ENCODE measurements at places on chromosomes 5 and 9. TPM values are rescaled to one million over a fixed set of nuclear protein-coding genes. Genes with fewer than 3 reads are reported as not detected.

DNA sequence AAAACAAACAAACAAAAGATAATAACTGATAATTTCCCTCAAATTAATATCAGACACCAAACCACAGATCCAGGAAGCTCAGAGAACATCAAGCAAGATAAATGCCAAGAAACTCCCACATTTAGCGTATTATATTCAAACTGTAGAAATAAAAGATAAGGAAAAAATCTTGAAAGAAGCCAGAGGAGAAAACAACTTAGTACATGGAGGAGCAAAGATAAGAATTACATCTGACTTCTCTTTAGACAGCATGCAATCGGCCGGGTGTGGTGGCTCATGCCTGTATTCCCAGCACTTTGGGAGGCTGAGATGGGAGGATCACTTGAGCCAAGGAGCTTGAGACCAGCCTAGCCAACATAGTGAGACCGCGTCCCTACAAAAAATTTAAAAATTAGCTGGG is 17.2 kb upstream of the MLANA start:
- no peak overlapping the region for H3K27ac ChIP-seq
- no peaks in the 10 kb centered on the region for H3K4me1 ChIP-seq
- H3K36me3 ChIP-seq, result no peaks in the 10 kb centered on the region

DNA sequence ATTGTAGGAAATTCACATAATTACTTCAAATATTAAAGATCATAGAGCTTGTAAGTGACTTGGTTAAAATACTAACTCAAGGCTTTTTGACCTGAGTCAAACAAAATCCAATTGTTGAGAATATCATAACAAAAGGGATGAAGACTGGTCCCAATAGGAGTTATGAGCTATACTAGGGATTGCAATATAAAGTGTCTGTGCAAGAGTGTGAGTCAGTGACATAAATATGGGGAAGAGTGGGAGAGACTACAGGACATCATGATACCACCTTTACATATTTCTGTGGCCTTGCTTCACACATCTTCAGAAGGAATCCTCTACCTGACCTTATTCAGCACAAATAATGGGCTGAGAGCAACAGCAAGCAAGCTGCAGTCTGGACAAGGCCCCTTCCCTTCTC is 180.9 kb upstream of the SLC24A2 start:
- no peaks in the 10 kb centered on the region for H3K27me3 ChIP-seq
- no peaks in the 10 kb centered on the region for H3K4me1 ChIP-seq
- H3K4me3 ChIP-seq, result no peak overlapping the region
- no peaks in the 10 kb centered on the region for H3K36me3 ChIP-seq
- no peak for DNase-seq

DNA sequence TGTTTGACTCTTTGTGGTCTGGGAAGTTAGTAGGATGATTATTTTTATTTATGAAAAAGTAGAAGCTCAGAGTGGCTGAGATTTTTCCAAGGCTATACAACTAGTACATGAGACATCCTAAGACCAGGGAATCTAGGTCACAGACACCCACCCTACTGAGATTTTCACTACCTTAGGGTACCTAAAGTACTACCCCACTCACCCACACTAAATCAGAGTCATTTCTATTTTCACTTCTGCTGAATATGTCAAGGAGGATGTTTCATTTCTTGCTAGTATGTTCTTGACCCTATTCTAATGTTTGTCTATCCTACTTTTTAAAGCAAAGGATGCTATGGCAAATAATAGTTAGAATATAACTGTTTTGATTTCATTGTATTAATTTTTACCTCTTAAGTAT is 206.0 kb downstream of the ATP10B start:
- DNase-seq, result no peak
- H3K27me3 ChIP-seq, result no peaks in the 10 kb centered on the region
- no peak overlapping the region for H3K4me3 ChIP-seq

DNA sequence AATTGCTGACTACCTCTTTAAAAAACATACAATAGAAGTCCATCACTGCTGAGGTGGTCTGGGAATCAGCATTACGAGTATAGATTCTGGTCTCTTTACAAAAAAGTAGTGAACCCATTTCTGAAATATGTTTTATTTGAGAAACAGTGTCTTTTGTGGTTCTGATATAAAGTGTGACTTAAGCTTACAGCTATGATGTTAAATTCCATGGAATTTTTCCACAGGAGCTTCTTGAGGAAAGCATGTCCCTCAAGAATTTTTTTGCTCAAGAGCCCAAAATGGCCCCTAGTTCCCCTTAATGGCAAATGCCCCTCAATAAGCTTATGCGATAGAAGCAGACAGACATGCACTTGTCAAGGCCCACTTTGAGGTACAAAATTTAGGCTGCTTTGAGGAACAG is 265.7 kb downstream of the FAM170A start:
- H3K27ac ChIP-seq, result no peak overlapping the region
- no peak for DNase-seq
- H3K4me3 ChIP-seq, result no peak overlapping the region
- H3K36me3 ChIP-seq, result no peaks in the 10 kb centered on the region
- no peaks in the 10 kb centered on the region for H3K4me1 ChIP-seq

- H3K4me1 ChIP-seq, result no peaks in the 10 kb centered on the region
- H3K27ac ChIP-seq, result no peak overlapping the region
- DNase-seq, result no peak
- no peak overlapping the region for H3K4me3 ChIP-seq
- no peaks in the 10 kb centered on the region for H3K36me3 ChIP-seq
Observed at GRCh38 chr5:73114044-73114688, 6.2 kb upstream of the TMEM171 start.

- H3K4me1 ChIP-seq, result no peaks in the 10 kb centered on the region
- no peaks in the 10 kb centered on the region for H3K27me3 ChIP-seq
- no peak overlapping the region for H3K4me3 ChIP-seq
- no peaks in the 10 kb centered on the region for H3K36me3 ChIP-seq
- H3K27ac ChIP-seq, result no peak overlapping the region
- no peak for DNase-seq
Observed at GRCh38 chr5:10499776-10500175, 58.1 kb downstream of the ROPN1L start.

- H3K4me3 ChIP-seq, result no peak overlapping the region
- no peaks in the 10 kb centered on the region for H3K4me1 ChIP-seq
- DNase-seq, result no peak
- H3K27me3 ChIP-seq, result no peaks in the 10 kb centered on the region
- no peak overlapping the region for H3K27ac ChIP-seq
Observed at GRCh38 chr9:115254287-115255180, 136.6 kb upstream of the TNC start.

DNA sequence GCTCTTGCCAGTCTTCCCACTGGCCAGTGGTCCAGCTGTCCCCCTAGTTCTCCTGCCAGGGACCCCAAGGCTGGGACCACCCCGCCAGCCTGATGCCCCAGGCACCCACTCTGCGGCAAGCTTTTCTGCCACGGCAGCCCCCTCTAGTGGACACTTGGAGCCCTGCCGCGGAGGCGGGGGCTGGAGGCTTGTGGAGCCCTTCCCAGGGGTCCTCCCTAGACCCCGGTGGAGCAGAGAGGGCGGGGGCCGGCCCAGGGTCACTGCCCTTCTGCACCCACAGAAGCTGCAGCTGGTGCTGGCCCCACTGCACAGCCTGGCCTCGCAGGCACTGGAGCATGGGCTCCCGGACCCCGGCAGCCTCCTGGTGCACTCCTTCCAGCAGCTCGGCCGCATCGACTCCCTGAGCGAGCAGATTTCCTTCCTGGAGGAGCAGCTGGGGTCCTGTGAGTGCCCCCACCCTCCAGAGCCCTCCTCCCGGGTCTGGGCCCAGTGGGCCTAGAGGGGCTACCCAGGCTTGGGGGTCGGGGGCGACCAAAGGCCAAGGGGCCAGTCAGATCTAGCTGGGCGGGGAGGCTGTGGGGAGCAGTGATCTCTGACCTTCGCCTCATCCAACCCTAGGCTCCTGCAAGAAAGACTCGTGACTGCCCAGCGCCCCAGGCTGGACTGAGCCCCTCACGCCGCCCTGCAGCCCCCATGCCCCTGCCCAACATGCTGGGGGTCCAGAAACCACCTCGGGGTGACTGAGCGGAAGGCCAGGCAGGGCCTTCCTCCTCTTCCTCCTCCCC is 9.1 kb downstream of the EGFL7 start:
- H3K36me3 ChIP-seq, result peaks cover 60% of the 10 kb centered on the region
- H3K27me3 ChIP-seq, result no peaks in the 10 kb centered on the region
- H3K4me1 ChIP-seq, result peaks cover 15% of the 10 kb centered on the region

- DNase-seq, result no peak
- no peaks in the 10 kb centered on the region for H3K4me1 ChIP-seq
- H3K27ac ChIP-seq, result no peak overlapping the region
- H3K27me3 ChIP-seq, result no peaks in the 10 kb centered on the region
Observed at GRCh38 chr5:643811-644271, 31.7 kb downstream of the CEP72 start.

DNA sequence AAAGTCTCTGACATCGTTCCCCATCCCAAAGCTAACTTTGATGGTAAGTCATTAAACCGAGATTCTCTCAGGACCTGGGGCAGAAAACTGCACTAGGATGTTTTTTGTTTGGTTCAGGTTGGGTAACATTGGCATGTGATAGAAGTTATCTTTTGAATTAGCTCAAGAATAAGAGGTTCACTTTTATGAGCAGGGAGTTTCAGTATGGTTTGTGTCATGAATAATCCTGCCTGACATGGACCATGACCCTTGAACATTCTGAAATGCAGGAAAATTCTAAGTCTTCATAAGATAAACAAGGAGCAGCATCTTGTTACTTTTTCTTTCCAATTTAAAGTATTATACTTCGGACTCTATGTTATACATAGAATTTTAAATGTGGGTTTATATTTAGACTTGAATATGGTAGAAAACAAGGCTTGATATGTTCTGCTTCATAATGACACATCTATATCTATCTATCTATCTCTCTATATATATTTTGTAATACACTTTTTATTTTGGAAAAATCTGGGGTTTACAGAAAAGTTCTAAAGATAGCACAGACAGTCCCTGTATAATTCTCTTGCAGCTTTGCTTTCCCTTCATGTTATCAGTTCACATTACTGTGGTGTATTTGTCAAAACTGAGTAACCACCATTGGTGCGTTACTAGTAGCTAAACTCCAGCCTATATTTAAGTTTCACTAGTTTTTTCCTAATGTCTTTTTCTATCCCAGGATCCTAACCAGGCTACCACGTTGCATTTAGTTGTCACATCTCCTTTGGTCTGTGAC is 102.7 kb upstream of the TAF11L2 start:
- peaks cover 6% of the 10 kb centered on the region for H3K27me3 ChIP-seq
- DNase-seq, result no peak
- H3K4me1 ChIP-seq, result no peaks in the 10 kb centered on the region
- no peak overlapping the region for H3K27ac ChIP-seq
- H3K36me3 ChIP-seq, result no peaks in the 10 kb centered on the region

DNA sequence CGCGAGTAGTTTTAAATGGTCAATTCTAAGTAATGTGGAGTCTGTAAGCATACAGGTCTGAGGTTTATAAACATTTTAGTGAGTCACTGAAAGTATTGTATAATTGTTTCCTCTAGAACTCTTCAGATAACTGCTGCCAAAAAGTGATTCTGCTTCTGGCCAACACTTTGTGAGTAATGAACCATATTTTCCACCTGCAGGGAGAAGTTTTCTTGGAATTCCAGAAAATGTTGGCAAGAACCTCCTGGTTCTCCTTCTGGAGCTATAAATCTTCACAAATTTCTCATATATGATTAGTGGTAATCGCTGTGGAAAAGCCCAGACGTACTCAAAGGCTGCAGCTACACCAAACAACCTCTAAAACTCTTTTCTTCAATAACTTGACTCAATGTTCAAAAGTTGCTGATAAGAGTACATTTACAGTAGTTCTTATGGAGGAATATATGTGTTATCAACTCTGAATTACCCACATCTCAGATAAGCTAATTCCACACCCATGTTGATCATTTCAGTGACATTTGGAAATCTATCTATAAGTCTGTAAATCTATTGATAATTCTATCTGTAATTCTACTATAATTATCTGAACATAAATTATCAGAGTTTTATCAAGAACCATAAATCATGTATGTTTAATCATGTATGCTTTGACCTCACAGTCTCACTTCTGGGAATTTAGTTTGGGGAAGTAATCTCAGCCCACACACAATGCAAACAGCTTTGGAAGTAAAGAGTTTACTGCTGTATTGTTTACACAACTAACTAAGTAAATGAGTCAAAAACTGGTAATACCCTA is 74.1 kb downstream of the FNBP1 start:
- H3K27ac ChIP-seq, result peak overlapping the region; percentile 50
- DNase-seq, result peak; percentile 96
- H3K36me3 ChIP-seq, result peaks cover 8% of the 10 kb centered on the region
- peaks cover 26% of the 10 kb centered on the region for H3K4me1 ChIP-seq
- H3K27me3 ChIP-seq, result no peaks in the 10 kb centered on the region

DNA sequence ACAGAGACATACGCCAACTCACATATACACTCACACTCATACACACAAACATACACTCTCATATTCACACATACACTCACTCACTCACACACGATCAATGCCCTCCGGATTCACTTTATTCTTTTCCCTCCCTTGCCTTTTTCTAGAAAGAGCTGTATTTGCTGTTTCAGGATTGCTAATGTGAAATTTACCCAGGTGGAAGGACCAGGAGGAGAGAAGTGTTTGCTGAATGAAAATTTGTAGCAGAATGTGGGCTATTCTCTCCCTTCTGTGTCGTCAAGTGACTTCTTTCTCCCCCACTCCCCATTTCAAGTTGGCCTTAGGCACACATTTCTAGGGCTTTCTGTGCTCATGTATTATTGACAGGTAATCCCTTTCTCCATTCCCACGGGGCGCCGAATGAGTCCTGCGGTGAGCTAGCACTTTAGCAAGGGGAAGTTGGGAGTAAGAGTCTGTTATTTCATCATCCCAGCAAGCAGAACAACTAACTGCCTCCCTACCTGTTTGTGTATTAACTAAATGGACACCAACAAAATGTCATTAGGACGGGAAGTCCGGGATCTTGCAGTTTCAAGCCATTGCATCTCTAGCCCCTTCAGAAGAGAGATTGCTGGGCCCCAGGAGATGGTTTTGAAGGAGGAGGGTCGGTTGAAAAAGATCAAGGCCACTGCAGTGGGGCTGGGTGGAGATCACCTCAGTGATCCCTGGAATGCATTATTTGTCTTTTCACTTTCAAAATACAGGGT is 97.1 kb upstream of the TAF11L2 start:
- H3K4me1 ChIP-seq, result no peaks in the 10 kb centered on the region
- no peak for DNase-seq
- no peak overlapping the region for H3K4me3 ChIP-seq
- H3K36me3 ChIP-seq, result no peaks in the 10 kb centered on the region

DNA sequence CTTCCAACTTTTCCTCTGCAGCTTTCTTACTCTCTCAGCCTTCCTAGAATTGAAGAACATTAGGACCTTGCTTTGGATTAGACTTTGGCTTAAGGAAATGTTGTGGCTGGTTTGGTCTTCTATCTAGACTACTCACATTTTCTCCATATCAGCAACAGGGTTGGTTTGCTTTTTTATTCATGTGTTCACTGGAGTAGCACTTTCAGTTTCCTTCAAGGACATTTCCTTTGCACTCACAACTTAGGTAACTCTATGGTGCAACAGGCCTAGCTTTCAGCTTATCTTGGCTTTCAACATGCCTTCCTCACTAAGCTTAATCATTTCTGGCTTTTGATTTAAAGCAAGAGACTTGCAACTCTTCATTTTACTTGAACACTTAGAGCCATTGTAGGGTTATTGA is 153.1 kb downstream of the CCDC192 start:
- no peak for DNase-seq
- no peak overlapping the region for H3K4me3 ChIP-seq
- no peaks in the 10 kb centered on the region for H3K36me3 ChIP-seq
- H3K27me3 ChIP-seq, result no peaks in the 10 kb centered on the region
- H3K27ac ChIP-seq, result no peak overlapping the region
- H3K4me1 ChIP-seq, result peaks cover 11% of the 10 kb centered on the region

SLC36A2 gene
- not detected for total RNA-seq

SOX30 gene
- total RNA-seq, result not detected

CCL28 gene
- total RNA-seq, result 0.95 TPM

SPIN1 gene
- 56.8 TPM for total RNA-seq

IRX1 gene
- not detected for total RNA-seq

INSL6 gene
- not detected for total RNA-seq

IFNK gene
- not detected for total RNA-seq
